ENCODE measurements at places on chromosomes 2 and 18.

- no peak for DNase-seq
Observed at GRCh38 chr2:9091811-9092210, 88.3 kb upstream of the MBOAT2 start.

- DNase-seq = no peak
Observed at GRCh38 chr18:22173221-22173927, 4.0 kb downstream of the GATA6 start.

GRCh38 chr2:135913727-135914365 lies 37.6 kb upstream of the MCM6 start:
- peak; percentile 41 for DNase-seq

- DNase-seq = no peak
Observed at GRCh38 chr2:11393711-11394236, 49.3 kb upstream of the ROCK2 start.

DNA sequence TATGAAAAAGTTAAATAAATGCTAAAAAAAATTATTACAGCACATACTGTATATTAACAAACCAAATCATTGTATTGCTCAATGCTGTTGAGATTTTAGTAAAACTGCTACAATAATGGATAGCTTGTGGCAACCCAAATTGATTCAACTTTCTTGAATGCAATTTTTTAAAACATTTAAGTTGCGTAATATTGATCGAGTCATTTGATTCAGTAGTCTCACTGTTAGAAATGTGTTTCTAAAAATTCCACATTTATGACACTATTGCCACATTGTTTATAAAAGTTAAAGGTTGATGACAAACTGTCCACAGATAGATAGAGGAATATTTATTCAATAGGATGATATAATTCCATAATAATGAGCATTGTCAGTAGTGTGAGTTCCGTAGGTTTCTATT lies 640.7 kb upstream of the CRIM1 start:
- DNase-seq = no peak

DNA sequence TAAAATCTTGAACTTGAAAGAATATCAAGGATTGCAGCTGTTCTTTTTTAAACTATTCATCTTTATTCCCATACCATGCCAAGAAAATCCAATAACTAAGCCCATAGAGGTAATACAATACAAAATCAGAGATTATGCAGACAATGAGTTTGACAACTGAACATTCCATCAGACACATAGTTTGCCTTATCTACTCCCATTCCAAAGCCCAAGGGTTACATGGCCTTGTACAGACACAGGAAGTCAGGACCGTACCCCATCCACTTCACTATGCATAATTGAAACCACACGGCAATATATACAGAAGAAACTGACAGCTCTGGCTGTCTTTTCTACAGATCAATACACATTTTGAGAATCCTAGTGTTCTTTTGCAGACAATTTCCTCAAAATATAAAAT lies 181.3 kb downstream of the TMX3 start:
- no peak for DNase-seq

DNA sequence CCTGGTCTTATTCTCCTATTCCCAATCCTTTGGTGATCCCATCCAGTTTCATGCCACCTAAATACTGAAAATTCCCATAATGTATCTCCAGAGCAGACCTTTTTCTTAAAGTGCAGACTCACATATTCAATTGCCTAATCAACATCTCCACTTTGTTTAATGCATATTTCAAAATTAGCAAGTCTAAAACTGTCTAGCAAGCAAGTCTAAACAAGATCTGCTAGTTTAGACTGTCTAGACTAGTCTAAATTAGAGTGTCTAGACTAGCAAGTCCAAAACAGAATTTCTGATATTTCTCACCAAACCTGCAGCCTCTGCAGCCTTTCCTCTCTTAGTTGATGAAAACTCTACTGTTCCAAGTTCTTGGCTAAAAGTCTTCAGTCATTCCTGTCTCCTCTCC lies 44.6 kb downstream of the THUMPD2 start:
- DNase-seq = no peak

DNA sequence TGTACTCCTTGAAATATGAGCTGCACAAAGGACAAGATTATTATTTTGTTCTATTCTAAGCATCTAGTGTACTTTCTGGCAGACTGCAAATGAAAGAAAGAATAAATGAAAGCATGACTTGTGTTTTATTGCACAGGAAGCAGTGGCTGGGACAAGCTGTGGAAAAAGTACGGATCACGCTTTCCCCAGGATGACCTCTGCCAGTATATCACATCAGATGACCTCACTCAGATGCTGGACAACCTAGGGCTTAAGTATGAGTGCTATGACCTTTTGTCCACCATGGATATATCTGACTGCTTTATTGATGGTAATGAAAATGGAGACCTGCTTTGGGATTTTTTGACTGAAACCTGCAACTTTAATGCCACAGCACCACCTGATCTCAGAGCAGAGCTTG lies 49.4 kb downstream of the HNMT start:
- DNase-seq = no peak

DNA sequence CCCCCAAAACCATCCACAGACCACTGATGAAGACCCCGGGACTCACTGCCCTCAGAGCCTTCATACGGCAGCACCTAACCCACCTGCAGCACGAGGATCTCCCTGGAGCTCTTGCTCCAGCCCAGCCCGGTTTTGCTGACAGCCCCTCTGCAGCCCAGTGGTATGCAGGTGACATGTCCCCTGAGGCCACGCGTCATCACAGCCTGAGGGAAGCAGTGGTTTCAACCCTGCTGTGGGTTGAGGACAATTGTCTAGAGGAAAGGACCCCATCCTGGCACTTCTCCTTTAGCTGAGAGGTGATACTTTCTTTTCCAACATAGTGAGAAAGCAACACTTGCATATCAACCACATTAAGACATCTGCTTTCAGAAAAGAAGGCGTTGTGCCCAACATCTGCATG lies 134.0 kb downstream of the SEPTIN10 start:
- no peak for DNase-seq

- no peak for DNase-seq
Observed at GRCh38 chr2:16716024-16716423, 50.4 kb upstream of the CYRIA start.

- no peak for DNase-seq
Observed at GRCh38 chr2:173544641-173545363, 190.1 kb downstream of the CDCA7 start.

DNA sequence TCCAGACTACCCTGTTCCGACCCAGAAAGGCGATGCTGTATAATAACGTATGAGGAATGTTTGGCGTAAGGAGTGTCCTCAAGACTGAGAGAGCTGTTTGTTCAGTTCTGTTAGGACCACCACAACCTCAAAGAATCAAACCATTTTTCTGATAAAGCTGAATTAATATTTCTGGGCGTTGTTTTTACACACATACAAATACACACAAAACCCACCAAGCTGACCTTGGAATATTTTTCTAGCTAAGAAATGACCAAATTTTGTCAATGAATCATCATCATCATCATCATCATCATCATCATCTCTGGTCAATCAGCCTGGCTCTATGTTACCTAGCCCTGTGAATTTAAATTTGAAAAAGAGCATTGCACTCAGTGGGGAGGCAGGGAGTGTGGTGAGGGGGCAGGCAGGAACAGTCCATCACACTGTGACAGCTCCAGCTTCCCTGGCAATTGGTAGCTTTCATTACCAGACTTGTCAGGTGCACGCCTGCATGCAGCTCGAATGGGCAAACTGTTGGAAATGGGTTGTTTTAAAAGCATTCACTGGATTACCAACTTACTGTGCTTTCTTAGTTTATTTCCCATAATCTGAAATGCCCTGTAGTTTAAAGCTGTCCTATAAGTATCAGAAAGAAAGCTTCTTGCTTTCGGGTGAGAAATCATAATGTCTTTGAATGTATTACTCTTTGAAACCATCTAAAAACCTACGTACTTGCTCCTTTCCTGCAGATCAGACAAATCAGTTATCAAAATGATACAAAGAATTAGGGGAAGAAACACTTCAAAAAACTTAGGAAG lies 6.9 kb upstream of the POU3F3 start:
- DNase-seq = no peak

GRCh38 chr2:131419441-131419840 lies 55.5 kb upstream of the RAB6D start:
- DNase-seq = no peak

DNA sequence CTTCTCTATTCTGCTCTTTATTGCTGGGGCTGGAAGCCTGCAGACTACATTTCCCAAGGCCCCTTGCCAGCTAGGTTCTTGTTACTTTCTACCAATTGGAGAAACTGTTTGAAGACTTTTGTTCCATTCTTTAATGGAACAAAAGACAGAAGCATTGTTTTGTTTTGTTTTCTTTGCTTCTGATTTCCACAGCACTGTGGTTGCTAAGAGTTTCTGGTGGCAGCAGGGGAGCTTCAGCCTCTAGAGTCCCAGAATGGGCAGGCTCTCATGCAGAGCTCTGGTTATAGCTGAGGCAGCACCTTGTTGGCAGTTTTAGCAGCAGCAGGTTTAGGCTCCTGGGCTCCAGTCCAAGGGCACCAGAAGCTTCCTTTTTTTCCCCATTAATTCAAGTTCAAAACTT lies 234.3 kb downstream of the ETAA1 start:
- DNase-seq = no peak

DNA sequence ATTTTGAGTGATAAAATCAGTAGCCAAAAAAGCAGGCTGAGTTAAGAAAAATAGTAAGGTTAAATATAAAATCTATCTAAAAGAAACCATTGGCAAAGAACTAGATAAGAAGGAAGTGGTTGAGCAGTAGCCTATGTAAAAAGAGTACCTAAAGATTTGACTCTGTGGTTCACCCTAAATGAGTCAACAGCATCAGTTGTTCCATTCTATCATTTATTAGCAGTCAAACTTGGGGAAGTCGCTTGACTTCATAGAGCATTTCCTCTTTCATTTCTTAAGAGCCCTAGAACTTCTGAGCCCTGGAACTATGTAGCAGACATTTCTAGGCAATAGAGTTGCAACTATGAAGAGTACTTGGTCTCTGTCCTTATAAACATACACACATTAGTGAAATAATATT lies 381.7 kb downstream of the NUP35 start:
- DNase-seq = peak; percentile 4

- no peak for DNase-seq
Observed at GRCh38 chr2:141654311-141654710, 476.5 kb downstream of the LRP1B start.

DNA sequence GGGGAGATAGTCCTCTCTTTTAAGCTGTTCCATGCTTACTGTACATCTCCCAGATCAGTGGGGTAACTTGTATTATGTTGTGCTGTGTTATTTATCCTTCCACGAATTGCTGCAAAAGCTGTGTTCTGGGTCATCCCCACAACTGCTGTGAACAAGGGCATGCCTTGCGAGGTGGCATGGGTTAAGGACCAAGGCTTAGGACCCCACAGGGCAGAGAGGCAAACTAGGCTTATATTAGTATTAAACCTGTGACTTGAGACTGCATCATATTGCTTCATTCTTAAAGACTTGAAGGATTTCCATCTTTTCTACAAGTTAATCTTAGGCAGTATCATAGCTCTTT lies 19.9 kb downstream of the RND3 start:
- DNase-seq = no peak

DNA sequence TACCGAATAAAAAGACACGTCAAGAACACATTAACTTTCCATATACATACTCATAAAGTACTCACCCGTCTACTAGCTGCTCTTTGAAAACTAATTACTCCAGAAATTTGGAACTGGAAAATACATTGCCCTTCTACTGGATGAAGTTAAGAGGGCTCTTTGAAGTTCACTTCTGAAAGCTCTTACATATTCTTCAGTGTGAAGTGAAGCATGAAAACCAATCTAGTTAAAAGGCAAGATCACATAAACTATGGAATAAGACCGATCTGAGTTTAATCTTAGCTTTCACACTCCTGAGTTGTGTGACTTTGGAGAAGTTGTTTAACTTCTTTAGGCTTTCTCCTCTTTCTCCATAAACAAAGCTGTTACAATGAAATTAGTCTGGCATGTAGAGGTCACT lies 38.5 kb downstream of the REV1 start:
- DNase-seq = no peak

GRCh38 chr2:194556629-194557028 lies 1100.4 kb upstream of the SLC39A10 start:
- DNase-seq = no peak

DNA sequence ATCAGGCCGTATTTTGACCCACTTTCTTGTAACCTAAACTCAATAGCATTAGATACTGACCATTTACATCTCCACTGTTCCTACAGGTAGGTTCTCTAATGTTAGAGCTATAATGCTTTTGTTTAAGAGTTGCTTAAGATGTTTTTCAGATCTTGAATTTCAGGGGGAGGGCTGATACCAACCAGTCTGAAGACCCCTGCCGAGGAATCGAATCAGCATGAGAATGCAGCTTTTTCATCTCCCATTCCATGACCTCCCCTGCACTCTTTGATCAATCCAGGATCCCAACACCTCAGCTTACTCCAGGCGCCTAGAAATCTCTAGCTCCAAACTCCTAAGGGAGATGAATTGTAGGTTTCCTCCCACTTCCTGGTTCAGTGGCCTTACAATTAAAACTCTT lies 120.5 kb upstream of the MC4R start:
- no peak for DNase-seq

DNA sequence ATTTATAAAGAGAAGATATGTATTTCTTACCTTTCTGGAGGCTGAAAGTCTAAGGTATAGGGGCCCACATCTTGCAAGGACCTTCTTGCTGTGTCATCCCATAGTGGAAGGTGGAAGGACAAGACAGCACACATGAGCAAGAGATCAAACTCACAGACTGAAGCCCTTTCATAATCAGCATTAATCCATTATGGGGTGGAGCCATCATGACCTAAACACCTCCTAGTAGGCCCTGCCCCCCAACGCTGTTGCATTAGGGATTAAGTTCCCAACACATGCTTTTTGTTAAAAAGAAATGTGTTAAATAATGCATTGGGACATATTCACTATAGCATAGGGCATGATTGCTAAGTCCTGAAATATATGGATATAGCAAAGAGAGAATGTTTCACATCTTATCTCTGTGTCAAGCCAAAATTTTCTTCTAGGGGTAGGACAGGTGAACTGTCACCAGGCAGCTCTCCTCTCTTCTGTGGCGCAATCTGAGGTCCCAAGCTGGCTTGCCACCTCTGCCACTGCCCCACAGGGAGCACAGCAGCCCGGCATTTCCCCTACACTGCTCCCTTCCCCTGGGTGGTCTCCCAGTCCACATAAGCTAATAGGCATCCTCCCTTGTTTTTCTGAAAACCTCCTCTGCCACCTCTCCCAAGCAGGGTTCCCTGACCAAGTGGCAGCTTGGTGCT lies 8.3 kb upstream of the CTIF start:
- DNase-seq = no peak

GRCh38 chr2:79009388-79009787 lies 16.1 kb upstream of the REG3G start:
- no peak for DNase-seq

GRCh38 chr18:22176420-22177326 lies 7.3 kb downstream of the GATA6 start:
- peak; percentile 33 for DNase-seq

- no peak for DNase-seq
Observed at GRCh38 chr2:56502616-56503015, 318.8 kb downstream of the CCDC85A start.

GRCh38 chr2:10306901-10307463 lies 4.3 kb downstream of the HPCAL1 start:
- DNase-seq = no peak

GRCh38 chr2:84880645-84881521 lies at the start of gene TRABD2A:
Gene TRABD2A (minus strand): TSS chr2:84881084. CDS start chr2:84881039, 45 bp downstream.
- DNase-seq = peak; percentile 40

Data from GM13977 (cell line).